ENCODE measurements at places on chromosomes 3 and 15.

GRCh38 chr15:57923750-57924149, 141.8 kb downstream of the ALDH1A2 start:
- DNase-seq, result no peak

- DNase-seq, result no peak
Measured at GRCh38 chr3:78022232-78022631, 982.3 kb downstream of the ROBO2 start.

DNA sequence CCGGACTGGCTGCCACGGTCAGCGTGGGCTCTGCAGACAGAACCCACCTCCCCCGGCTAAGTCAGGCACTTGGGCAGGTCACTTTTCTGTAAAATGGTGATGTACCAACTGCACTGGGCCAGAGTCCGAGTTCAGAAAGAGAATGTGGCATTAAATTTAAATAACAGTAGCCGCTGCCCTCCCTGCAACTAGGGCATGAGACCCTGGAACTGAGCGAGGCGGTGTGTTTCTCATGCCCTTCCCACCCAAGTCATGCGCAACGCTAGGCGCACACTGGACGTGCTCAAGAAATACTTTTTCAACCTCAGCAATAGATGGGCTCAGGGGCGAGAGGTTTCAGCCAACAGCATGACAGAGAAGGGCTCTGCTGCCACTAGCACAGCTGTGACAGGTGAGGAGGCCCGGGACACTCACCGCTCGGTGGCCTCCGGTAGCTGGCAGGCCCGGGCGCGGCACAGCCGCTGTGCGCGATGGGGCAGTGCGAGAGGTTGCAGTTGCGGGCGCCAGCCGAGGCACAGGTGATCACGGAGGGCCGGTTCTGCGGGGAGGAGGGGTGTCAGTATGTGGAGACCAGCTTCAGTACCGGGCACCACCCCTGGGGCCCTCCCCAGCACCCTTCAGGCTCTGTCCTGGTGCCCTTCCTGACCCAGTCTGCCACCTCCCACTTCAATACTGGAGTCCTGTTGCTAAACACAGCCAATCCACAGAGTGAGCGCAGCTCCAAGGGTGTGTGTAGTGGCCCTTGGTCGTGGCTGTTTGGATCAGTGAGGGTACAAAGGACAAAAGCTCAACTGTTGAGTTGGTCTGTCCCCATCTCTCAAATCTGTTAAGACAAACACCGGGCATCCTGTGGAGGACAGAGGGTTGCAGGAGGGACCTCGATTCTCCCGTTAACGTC, 84.5 kb downstream of the VGLL4 start:
- no peak for DNase-seq

DNA sequence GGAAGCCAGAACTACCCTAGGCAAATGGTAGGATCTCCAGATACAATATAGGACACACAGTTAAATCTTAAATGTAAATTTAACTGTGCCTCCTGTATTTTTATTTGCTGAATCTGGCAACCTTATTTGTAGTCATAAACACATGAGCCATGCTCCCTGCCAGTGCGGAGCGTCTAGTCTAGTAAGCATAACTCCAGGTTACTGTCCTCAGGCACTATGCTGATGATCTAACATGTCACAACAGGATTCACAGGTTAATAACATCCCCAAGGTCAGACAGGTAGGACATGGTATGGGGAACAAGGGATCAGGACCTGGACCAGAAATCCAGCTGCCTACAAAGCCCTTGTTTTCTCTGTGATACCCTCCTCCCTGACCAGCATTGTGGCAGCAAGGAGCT, 305.1 kb downstream of the CACNA2D3 start:
- no peak for DNase-seq

DNA sequence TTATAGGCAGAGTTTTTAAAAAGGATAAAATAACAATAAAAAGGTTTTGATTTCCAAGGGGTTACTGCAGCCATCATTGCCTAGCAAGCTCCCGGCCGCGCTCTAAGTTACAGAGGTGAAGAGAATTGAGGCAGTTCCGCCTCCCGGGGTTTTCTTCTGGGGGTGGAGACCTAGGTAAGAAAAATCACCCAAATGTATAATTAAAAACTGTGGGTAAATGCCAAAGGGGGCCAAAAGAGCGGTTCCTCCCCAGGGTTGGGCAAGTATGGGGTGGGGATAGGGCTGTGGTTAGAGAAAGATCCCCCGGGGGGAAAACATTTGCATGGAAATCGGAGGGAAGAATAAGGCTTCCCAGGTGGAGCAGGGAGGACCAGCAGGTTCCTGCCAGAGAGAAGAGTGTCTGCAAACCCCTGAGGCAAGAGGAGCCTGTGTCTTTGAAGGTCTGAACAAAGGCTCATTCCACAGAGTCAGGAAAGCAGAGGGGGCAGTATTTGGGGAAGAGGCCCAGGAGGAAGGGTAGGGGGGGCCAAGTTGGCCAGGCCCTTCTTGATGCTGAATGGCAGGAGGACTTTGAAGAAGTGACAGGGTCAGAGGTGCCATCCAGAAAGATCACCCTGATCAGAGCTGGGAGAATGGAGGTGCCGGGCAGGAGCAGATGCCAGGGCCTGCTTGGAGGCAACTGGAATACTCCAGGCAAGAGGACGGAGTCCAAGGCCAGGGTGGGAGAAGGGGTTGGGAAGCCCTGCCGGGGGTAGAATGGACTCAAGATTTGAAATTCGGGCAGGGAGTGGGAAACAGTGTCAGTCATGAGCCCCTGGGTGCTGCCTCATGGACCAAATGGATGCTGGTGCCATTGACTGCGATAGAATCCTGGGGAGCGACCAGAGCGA, 152.9 kb upstream of the RGMA start:
- DNase-seq, result no peak

DNA sequence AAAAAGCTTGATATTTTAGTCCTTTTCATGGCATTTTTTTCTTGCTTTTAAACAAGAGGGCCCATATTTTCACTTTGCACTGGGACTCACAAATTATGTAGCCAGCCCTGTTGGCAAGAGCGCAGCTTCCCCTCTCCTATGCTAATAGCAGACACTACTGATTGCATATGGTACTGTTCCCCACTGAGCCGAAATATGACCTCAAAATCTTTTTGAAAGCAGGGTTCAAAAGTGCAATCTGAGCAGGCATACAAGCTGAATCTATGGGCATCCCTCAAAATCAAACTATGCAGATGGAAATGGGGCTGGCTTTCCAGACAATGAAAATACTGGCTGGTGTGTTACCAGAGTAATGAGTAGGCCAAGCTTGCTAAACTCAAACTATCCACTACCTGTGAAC, 225.2 kb upstream of the SETMAR start:
- DNase-seq, result no peak

- DNase-seq, result peak; percentile 53
Measured at GRCh38 chr3:151156618-151157216, 46.3 kb downstream of the GPR171 start.

GRCh38 chr15:68337826-68338225, 60.3 kb downstream of the FEM1B start:
- DNase-seq, result no peak

GRCh38 chr3:47315069-47315647, 32.4 kb downstream of the KLHL18 start:
- DNase-seq, result no peak

- no peak for DNase-seq
Measured at GRCh38 chr3:15342945-15343344, 10.6 kb upstream of the SH3BP5 start.

DNA sequence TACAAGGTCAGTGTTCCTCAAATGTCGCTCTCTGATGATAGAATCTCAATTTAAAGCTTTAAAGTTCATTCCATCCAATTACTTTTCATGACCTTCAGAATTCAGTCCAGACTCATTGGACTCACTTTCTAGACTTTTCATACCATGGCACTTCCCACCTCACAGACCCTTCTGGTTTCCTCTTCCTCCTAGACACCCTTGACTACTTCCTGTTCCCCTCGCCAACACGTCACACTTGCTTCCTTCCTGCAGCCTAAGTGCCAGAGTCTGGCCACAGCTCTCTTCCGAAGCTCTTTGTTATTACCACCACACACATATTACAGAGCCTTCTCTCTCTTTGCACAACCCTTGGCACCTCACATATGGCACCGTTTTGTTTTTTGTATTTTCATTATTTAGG, 59.1 kb upstream of the UMPS start:
- no peak for DNase-seq

GRCh38 chr15:38479756-38480155, 25.8 kb downstream of the FAM98B start:
- no peak for DNase-seq

GRCh38 chr3:133040696-133041523, 2.7 kb downstream of the TMEM108 start:
- peak; percentile 78 for DNase-seq

DNA sequence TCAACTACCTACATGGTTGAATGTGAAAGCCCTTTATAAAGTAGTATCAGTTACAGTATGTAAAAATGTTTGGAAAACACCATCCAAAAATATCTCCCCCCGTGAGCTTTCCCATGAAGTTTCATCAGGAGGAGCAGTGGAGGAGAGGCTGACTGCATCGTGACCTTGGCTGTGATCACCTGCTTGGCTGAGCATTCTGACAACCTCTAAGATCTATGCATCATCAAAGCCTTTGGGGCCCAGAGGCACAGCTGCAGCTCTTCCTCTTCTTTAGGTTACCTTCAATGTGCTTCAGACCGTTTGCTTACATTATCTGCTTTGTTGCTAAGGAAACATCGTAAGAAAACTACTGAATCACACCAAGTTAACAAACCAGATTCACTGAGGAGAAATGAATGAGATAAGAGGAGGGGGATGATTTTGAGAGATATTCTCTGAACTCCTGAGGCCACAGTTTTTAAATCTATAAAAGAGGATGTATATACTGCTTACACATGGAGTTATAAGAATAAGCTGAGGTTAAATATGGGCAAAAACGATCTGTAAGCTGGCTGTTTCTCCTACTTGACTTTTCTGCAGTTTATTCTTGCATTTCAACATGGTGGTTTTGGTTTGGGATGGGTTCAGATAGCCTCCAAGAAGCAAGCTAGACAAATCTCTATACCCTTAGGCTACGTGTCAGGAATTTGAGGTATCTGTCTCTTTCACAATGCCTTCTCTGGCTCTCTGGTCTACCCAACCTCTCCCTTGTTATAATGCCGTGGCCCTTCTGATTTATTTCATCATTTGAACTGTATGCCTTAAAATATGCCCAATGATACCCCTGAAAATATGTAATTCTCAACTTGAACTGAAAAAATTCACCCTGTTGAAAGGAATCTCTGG, 4.0 kb downstream of the GCSAM start:
- no peak for DNase-seq

DNA sequence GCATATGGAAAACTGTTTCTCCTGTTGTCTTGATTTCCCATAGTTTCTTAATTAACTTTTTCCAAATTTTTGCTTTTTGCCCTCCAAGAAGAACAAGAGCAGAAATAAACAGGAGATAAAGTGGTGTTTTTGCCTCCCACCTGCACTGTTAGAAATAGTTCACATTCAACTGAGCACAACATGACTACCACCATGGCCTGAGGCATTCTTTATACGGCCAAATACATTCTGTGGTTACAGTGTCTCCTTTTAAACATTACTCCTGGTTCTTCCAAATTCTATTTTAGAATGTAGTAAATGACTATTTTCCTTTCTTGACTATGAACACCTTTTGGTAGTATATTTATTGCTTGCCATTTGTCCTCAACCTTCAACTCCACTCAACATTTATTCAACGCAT, 98.5 kb downstream of the LARS2 start:
- DNase-seq, result no peak

GRCh38 chr3:123457841-123458240, 9.0 kb upstream of the ADCY5 start:
- no peak for DNase-seq

- no peak for DNase-seq
Measured at GRCh38 chr3:129658110-129658843, 51.8 kb upstream of the PLXND1 start.

DNA sequence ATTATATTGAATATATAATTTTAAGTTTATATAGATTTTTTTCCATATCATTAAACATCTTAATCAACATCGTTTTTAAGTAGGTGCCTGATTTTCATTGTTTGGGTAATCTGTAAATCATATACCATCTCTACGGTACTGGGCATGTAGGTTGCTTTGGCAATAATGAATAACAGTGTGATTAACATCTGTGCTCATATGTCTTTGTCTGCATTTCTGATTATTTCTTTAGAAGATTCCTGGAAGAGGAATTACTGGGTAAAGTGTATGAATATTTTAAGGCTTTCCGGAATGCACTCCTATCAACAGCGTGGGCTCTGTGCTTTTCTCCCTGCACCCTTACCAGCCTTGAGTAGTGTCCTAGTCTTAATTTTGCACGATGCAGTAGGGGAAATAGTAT, 119.8 kb upstream of the LIPC start:
- no peak for DNase-seq

GRCh38 chr3:33037471-33037870, 59.5 kb downstream of the GLB1 start:
- no peak for DNase-seq

- DNase-seq, result no peak
Measured at GRCh38 chr15:90161950-90162361, 39.2 kb upstream of the SEMA4B start.

DNA sequence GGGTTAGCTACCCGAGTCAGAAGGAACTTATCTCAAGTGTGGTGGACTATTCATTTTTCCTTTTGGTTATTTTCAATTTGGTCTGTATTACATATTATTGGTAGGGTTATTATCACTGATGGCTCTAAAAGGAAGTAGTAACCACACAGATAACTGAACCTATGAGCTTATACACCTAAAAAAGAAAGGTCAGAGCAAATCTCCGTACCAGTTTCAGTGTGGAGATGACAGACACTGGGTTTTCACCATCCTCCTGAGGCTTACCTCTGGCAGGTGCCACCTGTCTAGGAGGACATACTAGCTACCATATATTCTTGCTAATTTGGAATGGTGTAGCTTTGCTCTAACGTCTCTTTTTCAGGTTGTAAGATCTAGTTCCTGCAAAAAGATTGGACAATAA, 10.2 kb downstream of the GAP43 start:
- DNase-seq, result no peak

DNA sequence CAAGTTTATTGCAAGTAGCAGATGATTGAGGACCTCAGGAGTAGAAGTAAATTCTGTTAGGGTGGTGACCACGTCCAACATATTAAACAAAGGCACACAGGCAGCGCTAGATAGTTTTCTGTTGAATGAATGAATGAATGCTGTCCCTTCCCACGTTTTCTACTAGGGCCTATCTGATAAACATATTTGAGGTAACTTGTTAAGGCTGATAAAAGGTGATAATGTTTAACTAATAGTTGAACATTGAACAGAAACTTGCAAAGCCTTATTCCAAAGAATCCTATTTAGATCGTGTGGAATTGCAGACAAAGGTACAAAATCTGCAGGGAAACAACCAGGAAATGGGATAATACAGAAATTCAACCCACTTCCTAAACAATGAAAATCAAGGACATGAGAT, 559.5 kb upstream of the SEMA6D start:
- DNase-seq, result no peak

GRCh38 chr15:92020804-92021203, 167.3 kb downstream of the SLCO3A1 start:
- no peak for DNase-seq

DNA sequence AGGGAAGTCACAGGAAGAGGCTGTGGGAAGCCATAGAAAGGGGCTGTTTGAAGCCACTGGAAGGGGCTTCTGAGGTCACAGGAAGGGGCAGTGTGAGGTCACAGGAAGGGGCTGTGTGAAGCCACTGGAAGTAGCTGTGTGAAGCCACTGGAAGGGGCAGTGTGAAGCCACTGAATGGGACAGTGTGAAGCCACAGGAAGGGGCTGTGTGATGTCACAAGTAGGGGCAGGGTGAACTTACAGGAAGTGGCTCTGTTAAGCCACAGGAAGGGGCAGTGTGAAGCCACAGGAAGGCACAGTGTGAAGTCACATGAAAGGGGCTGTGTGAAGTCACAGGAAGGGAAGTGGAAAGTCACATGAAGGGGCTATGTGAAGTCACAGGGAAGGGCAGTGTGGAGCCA, 33.1 kb downstream of the GASK1A start:
- no peak for DNase-seq

- DNase-seq, result no peak
Measured at GRCh38 chr15:71256934-71257664, 141.8 kb downstream of the THSD4 start.
